ENCODE measurements at places on chromosomes 12 and 14.

GRCh38 chr14:29458547-29458946, 469.1 kb downstream of the PRKD1 start:
- DNase-seq: no peak

DNA sequence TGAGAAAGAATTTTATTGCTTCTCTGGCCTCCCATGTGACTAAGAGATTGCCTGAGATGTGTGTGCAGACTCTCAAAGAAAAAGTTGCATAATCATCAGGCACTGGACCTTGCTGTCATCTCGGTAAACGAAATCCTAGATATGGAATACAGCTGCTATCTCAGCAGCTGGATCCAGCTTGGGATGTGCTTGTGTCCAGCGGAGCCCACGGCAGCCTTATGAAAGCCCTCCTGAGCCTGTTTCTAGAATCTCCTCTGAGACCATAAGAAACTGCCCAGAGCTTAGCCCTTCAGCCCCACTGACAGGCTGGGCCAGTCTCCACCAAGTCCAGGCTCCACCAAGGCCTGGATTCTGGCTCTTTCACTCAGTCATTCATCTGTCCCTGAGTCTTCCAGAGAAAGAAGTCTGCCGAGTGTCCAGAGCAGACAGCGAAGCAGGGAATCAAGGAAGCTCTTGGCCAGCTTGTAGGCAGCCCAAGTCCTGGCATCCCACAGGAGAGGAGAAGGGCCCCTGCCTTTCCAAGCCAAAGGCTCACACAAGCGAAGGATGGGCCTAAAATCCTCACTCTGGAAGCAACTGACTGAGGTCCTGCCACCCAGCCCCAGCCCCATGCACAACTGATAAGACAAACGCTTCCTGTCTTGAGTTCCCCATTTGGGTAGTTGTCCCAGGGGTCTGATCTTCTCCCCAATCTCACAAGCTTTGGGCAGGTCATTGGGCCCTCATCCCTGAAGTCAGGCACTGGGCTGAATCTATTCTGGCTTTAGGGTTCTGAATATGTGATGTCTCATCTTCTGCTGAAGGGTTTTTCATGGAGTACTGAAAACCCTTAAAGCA, 97.8 kb downstream of the SEC23A start:
- DNase-seq: no peak

DNA sequence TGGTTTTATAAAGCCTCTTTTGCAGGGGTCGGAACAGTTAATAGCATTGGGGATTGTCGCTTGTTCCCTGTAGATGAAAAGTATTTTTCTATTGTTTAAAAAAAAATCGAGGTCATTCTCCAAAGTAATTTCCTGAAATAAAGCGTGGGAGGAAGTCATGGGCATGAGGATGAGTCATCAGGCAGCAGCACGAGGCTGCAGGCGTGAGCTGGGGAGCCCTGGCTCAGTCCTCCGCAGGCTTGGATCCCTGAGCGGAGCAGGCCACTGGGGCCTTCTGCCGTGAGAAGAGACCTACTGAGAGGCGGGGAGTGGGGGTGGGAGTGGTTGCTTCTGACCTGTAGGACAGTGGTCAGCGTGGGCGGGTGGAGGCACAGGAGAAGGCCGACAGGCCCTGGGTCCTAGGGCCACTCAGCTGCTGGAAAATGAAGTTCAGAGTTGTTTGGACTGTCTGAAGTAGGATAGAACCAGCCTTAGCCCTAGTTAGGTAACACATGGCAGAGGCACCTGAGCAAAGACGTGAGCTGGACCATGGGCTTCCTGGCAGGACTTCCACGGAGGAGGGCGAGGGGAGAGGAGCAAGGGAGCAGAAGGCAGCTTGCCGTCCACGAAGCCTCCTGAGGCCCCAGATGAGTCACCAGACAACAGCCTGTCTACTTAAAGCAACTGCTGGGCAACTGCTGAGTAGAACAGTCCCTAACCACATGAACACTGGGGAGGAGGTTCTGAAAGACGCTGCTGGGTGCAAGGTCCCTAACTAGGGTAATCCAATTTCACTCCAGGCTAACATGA, 21.1 kb upstream of the LGALS3 start:
- DNase-seq: peak; percentile 91

DNA sequence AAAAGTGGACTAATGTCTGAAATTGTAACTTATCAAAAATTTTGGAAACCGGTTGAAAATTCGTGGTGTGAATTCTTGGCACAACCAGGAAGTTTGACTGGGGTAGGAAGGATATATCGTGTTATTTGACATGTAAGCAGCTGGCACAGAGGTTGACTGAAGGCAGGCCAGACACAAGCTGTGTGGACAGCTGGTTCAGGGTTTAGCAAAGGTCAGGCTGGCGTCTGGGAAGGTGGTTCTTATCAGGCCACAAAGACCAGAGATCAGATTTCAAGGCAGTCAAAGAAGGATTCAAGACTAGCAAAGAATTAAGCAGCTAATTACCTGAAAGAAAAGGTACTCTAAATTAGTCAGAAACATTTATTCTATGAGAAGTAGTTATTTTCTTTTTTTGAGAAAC, 450.2 kb upstream of the MDGA2 start:
- DNase-seq: no peak

Data from RWPE2 (cell line).